DMS79 treated with DMSO at 0.1 percent for 48 hours (cell line): ENCODE measurements at places on chromosomes 16 and 17.

GRCh38 chr16:81975637-81976036 is 35.6 kb downstream of the SDR42E1 start:
- DNase-seq = no peak

DNA sequence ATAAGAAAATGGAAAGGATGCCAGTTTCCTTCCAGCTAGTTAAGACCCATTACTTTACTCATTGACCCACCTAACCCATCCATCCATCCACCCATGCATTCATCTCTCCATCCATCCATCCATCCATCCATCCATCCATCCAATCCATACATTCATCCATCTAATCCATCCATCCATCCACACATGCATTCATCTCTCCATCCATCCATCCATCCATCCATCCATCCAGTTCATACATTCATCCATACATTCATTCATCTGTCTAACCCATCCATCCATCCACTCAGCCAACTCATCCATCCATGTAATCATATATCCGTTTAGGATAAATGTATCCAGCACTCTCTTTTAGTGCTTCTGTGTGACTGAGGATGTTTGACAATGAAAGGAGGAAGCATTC is 178.8 kb upstream of the CACNG3 start:
- DNase-seq = no peak

DNA sequence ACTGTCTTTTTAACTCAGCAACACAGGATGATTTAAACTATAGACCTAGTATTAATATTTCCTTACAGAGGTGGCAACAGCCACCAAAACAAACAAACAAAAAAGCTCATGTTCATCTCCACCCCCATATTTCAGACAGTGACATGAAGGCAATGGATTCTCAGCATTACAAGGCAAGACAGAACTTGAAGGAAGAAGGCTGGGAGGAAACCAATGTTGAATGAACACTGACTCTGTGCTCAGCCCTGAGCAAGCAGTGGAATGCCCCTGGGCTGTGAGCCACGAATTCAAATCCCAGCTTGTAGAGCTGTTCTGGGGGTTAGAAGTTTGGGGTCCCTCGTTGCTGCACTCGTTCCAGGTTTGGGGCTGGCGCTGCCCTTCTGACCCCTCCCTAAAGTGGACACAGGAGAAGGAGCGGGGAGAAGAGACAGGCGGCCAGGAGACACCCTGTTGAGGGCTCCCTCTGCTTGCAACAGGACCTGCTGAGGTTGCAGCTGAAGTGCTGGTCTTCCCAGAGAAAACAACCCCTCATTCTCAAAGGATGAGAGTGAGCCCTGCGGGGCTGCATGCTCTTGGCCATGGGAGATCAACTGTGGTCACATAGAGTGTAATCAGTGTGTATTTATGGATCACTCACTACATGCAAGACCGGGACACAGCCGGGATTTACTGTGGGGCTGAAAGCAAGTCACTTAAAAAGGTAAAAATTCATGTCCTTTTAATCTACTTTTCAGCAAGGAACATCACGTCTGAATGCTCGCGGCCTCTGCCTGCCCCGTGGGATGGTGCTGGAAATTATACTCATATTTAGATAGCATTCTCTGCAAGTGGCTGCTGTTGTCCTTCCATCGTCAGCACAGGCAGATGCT is 34.3 kb downstream of the MYH3 start:
- DNase-seq = no peak

DNA sequence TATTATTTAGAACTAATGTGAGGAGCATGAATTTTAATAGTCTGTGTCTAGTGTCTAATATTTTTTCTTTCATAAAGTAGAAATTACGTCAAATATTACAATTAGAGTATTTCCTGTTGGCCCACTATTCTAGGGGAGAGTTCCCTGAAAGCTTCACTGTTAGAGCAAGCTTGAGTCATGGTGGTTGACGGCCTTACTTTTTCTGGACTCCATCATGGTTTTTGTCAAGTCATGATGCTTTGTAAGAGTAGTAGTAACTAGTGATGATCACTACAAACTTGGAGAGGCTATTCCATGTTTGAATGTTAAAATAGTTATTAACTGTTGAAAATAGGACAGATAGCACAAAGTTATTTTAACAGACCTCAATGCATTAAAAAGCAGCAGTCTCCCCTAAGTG is 1.7 kb downstream of the PSMD11 start:
- DNase-seq = no peak

DNA sequence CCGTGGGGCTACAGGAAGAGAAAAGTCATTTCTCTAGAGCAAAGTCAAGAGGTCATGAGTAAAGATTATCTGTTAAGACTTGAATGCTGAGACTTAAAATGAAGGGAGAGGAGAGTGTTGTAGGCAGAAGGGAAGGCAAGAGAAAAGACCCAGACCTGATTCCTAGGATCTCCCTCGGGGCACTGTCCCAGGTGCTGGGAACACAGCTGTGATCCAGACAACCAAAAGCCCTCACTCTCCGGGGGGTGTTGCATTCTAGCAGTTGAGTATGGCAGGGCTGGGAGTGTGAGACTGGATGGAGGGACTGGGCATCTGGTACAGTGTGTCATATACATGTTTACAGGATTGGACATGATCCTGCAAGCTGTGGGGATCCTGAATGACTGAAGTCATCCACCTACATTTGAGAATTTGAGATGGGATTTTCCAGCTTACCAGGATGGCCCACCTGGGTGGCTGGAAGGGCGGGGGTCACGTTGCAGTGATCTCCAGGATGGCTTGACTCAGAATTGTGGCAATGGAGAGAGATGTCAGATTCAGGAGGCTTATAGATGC is 29.1 kb downstream of the ARSG start:
- no peak for DNase-seq

GRCh38 chr17:76473541-76473985 is 6.2 kb downstream of the AANAT start:
- no peak for DNase-seq

- peak; percentile 36 for DNase-seq
These were observed 5.9 kb upstream of the XYLT1 start for GRCh38 chr16:17476414-17477259.

- no peak for DNase-seq
These were observed 13.1 kb downstream of the CORO7 start for GRCh38 chr16:4403133-4403949.
